Activated naive CD4-positive, alpha-beta T cell treated with anti-CD3 and anti-CD28 coated beads, Interleukin-2, amount 10 ng/mL, durations not matched to agents 7 days and 5 days (primary cell): ENCODE measurements at places on chromosomes 7 and 10.

DNA sequence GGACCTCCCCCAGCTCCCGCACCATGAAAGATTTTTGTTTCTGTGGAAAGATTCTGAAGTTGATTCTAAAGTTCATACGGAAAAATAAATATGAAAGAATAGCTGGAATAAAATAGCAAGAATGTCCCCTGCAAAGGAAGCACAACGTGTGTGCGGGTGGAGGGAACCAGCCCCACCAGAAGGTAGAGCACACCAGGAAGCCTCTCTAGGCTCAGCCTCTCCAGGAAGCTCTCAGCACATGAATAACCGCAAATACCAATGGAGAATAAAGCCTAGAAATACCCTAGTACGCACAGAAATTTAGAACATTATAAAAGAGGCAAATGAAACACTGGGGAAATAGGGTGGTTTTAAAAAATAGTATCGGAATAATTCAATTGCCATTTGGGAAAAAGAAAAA, 24.6 kb upstream of the FAM170B start:
- H3K27ac ChIP-seq = no peak overlapping the region
- H3K36me3 ChIP-seq = peaks cover 1% of the 10 kb centered on the region
- peaks cover 18% of the 10 kb centered on the region for H3K4me1 ChIP-seq
- H3K27me3 ChIP-seq = peaks cover 9% of the 10 kb centered on the region

GRCh38 chr7:130887957-130888371, 154.0 kb upstream of the KLF14 start:
- peaks cover 29% of the 10 kb centered on the region for H3K4me1 ChIP-seq
- H3K27ac ChIP-seq = peak overlapping the region; percentile 49
- H3K27me3 ChIP-seq = no peaks in the 10 kb centered on the region
- no peak for DNase-seq
- H3K4me3 ChIP-seq = no peak overlapping the region

DNA sequence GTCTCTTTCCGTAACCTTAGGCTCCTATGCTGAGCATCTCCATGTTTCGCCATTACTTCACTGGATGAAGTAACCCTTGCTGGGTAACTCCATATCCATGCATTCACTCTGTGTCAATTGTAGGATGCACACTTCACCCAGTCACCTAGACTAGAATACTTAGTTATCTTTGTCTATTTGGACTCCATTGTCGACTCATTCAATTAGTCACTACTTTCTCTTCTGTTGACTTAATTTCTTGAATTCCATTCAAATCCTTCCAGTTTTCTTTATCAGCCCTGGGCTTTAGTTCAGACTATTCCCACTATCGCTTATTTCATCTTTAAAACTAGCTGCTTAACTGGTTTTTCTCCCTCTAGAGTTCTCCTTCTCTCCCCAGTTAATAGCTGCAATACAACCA, 111.3 kb upstream of the TNS3 start:
- no peaks in the 10 kb centered on the region for H3K36me3 ChIP-seq
- no peaks in the 10 kb centered on the region for H3K27me3 ChIP-seq
- H3K4me3 ChIP-seq = no peak overlapping the region
- H3K4me1 ChIP-seq = no peaks in the 10 kb centered on the region

- peaks cover 33% of the 10 kb centered on the region for H3K4me1 ChIP-seq
- no peaks in the 10 kb centered on the region for H3K27me3 ChIP-seq
- peak overlapping the region; percentile 22 for H3K27ac ChIP-seq
- no peak for DNase-seq
- H3K36me3 ChIP-seq = peaks cover 5% of the 10 kb centered on the region
Measured at GRCh38 chr7:99112097-99112496, 31.8 kb downstream of the SMURF1 start.

- peaks cover 5% of the 10 kb centered on the region for H3K27me3 ChIP-seq
- H3K36me3 ChIP-seq = peaks cover 10% of the 10 kb centered on the region
Measured at GRCh38 chr10:60573336-60573735, 183.7 kb upstream of the ANK3 start.

GRCh38 chr10:92699518-92700381, 10.0 kb downstream of the HHEX start:
- peak; percentile 63 for DNase-seq
- H3K4me1 ChIP-seq = peaks cover 34% of the 10 kb centered on the region
- H3K36me3 ChIP-seq = no peaks in the 10 kb centered on the region
- H3K4me3 ChIP-seq = peak overlapping the region; percentile 57

DNA sequence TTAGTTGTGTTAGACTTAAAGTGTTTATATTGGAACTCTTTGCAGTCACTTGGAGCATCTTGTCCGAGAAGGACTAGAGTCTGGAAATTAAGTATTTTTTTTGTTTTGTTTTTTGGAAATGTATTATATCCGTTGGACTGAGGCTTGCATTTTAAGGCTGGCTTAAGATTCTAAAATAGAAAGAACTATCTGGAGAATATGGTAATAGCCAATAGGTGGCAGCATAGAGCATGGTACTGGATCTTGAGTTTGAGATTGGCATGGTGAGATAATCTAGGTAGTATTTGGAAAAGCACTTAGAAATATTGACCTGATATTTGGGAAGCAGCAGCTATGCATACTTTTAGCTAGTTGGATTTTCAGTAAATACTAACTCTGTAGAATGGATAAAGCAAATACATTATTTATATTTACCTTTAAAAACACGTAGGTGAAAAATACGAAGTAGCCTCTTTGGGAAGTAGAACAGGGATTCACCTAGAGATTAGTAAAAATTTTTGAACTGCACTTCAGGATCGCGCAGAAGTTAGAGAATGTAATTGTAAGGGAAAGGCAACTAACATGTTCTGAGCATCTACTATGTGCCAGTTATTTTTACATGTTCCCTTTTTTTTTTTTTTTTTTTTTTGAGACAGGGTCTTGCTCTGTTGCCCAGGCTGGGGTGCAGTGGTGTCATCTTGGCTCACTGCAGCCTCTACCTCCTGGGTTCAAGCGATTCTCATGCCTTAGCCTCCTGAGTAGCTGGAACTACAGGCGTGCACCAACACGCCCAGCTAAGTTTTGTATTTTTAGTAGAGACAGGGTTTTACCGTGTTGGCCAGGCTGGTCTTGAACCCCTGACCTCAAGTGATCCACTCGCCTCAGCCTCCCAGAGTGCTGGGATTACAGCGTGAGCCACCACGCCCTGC, 78.6 kb downstream of the LCOR start:
- H3K4me1 ChIP-seq = peaks cover 7% of the 10 kb centered on the region
- no peak overlapping the region for H3K27ac ChIP-seq

DNA sequence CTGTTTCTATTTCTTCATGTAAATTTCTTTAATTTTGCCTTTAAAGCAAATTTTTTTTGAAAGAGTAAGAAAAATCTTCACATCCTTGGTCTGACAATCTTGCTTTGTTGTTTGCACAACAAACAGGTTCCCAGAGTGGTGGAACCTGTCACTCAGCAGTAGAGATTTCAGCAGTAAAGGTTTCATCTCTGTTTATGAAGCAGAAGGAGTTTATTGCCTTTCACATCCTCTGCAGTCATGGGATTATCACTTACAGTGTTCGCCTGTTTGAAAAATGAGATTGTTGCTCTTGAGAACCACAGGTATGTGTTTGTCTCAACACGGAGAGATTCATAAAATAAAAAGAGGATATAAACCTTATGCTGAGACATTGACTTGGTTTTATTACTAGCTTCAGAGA, 342.6 kb downstream of the IPMK start:
- DNase-seq = no peak
- H3K4me3 ChIP-seq = no peak overlapping the region
- H3K27me3 ChIP-seq = no peaks in the 10 kb centered on the region
- H3K36me3 ChIP-seq = no peaks in the 10 kb centered on the region
- H3K4me1 ChIP-seq = no peaks in the 10 kb centered on the region

DNA sequence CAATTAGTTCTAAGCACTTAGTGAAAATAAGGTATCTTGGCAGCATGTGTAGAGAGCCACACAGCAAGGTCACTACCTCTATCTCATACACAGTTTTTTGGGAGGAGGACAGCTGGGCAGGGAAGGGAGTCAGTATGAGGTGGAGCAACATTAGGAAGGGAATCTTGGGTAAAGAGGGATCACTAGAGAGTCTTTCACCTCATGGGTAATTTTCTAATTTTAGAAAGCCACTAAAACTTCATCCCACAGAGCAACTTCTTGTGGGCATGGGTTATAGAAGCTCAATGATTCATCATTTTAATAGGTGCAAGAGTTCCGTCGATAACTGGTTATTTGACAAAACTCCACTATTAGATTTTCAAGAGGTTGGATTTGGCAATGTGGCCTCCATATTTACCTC, 2.5 kb downstream of the NRAP start:
- no peak overlapping the region for H3K4me3 ChIP-seq
- no peak for DNase-seq
- no peak overlapping the region for H3K27ac ChIP-seq
- H3K27me3 ChIP-seq = peaks cover 17% of the 10 kb centered on the region
- H3K36me3 ChIP-seq = no peaks in the 10 kb centered on the region
- no peaks in the 10 kb centered on the region for H3K4me1 ChIP-seq

- no peaks in the 10 kb centered on the region for H3K36me3 ChIP-seq
- DNase-seq = no peak
Measured at GRCh38 chr7:105766421-105767073, 109.9 kb downstream of the ATXN7L1 start.

DNA sequence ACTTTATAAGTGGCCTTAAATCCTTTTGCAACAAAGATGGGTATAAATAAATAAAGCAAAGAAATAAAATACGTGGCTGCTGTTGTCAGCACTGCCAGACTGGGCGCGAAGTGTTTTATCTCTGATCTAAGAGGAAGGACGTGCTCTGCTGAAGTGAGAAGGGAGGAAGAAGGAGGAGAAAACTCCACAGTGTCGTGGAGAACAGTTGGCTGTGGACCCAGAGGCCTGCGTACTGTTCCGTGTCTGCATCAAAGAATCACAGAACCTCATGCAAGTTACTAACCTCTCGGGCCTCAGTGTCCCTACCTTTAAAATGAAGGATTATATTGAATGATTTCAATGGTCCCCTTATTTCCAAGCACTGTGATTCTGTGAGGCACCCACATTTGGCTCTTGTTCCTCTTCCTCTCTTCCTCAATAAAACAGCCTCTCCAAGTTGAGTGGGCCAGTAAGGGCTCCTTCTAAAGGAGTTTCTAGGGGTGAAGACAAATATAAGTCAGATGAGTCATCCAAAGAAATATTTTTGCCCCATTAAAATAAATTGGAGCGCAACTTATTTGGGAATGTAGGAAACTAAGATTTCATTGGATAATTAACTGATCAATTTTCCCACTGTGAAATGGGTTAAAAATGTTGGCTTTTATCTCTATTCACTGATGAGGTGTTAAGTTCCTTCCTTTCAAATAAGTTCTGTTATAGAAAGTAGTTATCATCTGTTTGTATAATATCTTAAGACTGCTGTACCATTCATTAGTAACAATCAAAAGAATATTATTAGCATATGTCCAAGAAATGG, 126.9 kb upstream of the EFCAB10 start:
- DNase-seq = no peak
- no peak overlapping the region for H3K27ac ChIP-seq
- peaks cover 18% of the 10 kb centered on the region for H3K4me1 ChIP-seq

GRCh38 chr7:135763261-135763660, 14.6 kb upstream of the FAM180A start:
- H3K36me3 ChIP-seq = no peaks in the 10 kb centered on the region
- H3K4me1 ChIP-seq = no peaks in the 10 kb centered on the region
- DNase-seq = no peak

GRCh38 chr7:155021699-155022145, 18.8 kb upstream of the PAXIP1 start:
- DNase-seq = no peak
- H3K36me3 ChIP-seq = no peaks in the 10 kb centered on the region
- H3K4me1 ChIP-seq = no peaks in the 10 kb centered on the region
- no peak overlapping the region for H3K4me3 ChIP-seq
- H3K27ac ChIP-seq = no peak overlapping the region
- H3K27me3 ChIP-seq = peaks cover 5% of the 10 kb centered on the region

- no peak overlapping the region for H3K4me3 ChIP-seq
- no peak overlapping the region for H3K27ac ChIP-seq
- H3K27me3 ChIP-seq = peaks cover 5% of the 10 kb centered on the region
- no peaks in the 10 kb centered on the region for H3K36me3 ChIP-seq
- H3K4me1 ChIP-seq = peaks cover 5% of the 10 kb centered on the region
- DNase-seq = no peak
Measured at GRCh38 chr10:34205452-34205851, 609.6 kb downstream of the PARD3 start.
